ENCODE measurements at places on chromosomes 1 and 21. TPM values are rescaled to one million over a fixed set of nuclear protein-coding genes. Genes with fewer than 3 reads are reported as not detected.

DNA sequence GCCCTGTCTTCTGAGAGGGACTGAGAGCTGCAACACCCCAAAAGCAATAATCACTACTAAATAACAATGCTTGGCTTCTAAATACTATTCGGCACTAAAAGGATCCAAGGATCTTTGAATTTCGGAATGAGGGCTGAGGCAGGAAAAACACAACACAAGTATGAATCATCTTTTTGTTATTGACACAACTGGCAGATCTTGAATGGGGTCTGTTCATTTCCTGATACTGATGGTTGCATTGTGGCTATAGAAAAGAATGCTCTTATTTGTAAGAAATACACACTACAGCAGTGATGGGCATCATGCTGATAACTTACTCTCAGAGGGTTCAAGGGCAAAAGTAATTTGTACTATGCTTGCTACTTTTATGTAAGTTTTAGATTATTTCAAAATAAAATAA, 149.2 kb upstream of the PLD5 start:
- no peak for DNase-seq

- DNase-seq: peak; percentile 36
Measured at GRCh38 chr1:23980728-23981070, 572 bp upstream of the SRSF10 start.

Gene CNTN2
- polyA plus RNA-seq: 1.0 TPM

Gene GUCA2B
- polyA plus RNA-seq: not detected

Gene MPL
- polyA plus RNA-seq: not detected

GRCh38 chr1:246930830-246931548, 759 bp downstream of the AHCTF1 start:
- DNase-seq: no peak

- peak; percentile 24 for DNase-seq
Measured at GRCh38 chr1:170218257-170218650, 72.5 kb downstream of the NTMT2 start.

DNA sequence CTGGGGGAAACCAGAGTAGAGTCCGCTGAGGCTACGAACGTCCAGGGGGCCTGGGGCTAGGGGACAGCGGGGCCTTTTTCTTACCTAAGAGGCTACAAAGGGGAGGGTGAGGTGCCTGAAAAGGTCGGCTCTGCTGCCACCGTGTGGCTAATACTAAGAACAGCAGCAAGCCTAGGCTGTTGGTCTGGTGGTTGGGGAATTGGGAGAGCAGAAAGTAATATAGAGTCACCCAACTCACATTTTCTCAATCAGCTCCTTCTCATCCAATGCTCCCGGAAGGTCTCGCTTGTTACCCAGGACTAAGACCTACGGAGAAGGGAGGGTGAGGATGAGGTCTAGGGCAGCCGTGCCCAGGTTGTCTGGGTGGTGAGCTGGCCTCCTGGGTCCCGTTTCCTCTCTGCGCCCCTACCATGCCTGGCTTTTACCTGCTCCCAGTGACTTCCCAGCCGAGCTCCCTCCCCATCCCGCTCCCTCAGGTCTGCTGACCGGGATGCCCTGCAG, 9.3 kb downstream of the ARL8A start:
- peak; percentile 44 for DNase-seq
